Endothelial cell (in vitro differentiated cells): ENCODE measurements at places on chromosomes 6 and 20. TPM values are rescaled to one million over a fixed set of nuclear protein-coding genes. Genes with fewer than 3 reads are reported as not detected.
A peak's percentile ranks its signal among the peaks of the same experiment; 100 is the strongest.

ZBTB12 gene
- 9.0 TPM for total RNA-seq

ME1 gene
- 13.4 TPM for total RNA-seq

KCNQ5 gene
- 0.08 TPM for total RNA-seq

FAM8A1 gene
- total RNA-seq, result 7.6 TPM

PRKN gene
- 5.1 TPM for total RNA-seq

IRAK1BP1 gene
- total RNA-seq, result 5.2 TPM

C6orf58 gene
- 0.82 TPM for total RNA-seq

MCHR2 gene
- total RNA-seq, result not detected

COL10A1 gene
- not detected for total RNA-seq

TGM3 gene
- not detected for total RNA-seq

SLC17A1 gene
- not detected for total RNA-seq

NHSL1 gene
- 72.3 TPM for total RNA-seq

NFS1 gene
- total RNA-seq, result 18.3 TPM

SLC25A27 gene
- 4.7 TPM for total RNA-seq

ACSS1 gene
- 15.5 TPM for total RNA-seq

GRCh38 chr6:22622351-22622750 lies 53.0 kb downstream of the HDGFL1 start:
- DNase-seq, result no peak

GRCh38 chr6:13194852-13195251 lies 133.5 kb downstream of the TBC1D7 start:
- DNase-seq, result peak; percentile 45

GRCh38 chr6:13710552-13711323 lies 897 bp downstream of the RANBP9 start:
- peak; percentile 64 for DNase-seq

DNA sequence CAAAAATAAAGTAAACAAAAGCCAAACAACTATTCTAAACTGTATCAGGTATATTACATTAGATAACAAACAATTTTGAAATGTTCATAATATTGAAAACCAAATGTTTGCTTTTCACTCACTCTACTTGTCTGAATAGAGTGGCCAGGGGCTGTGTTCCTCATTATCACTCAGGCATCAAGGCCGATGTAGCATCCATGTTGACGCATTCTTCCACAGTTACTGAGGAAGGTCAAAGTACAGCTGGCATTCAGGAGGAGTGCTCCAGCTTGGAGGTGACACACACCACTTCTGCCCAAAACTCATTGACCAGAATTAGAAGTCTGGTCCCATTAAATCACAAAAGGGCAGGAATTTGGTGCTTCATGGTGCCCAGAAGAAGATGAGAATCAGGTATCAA lies 137.6 kb upstream of the MANEA start:
- no peak for DNase-seq

DNA sequence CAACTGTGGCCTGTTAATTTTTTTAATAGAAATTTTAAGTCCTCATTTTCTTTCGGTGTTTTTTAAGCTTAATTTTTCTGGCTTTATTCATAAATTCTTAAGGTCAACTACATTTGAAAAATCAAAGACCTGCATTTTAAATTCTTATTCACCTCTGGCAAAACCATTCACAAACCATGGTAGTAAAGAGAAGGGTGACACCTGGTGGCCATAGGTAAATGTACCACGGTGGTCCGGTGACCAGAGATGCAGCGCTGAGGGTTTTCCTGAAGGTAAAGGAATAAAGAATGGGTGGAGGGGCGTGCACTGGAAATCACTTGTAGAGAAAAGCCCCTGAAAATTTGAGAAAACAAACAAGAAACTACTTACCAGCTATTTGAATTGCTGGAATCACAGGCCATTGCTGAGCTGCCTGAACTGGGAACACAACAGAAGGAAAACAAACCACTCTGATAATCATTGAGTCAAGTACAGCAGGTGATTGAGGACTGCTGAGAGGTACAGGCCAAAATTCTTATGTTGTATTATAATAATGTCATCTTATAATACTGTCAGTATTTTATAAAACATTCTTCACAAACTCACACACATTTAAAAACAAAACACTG lies 10.1 kb downstream of the HFE start:
- peak; percentile 57 for DNase-seq

GRCh38 chr6:31708224-31708623 lies 1.6 kb downstream of the LY6G6F start:
- DNase-seq, result no peak

- no peak for DNase-seq
Observed at GRCh38 chr6:31129130-31129529, 8.9 kb upstream of the CDSN start.

GRCh38 chr6:75393806-75394205 lies 99.8 kb downstream of the FILIP1 start:
- DNase-seq, result no peak

- no peak for DNase-seq
Observed at GRCh38 chr20:2139250-2139649, 37.6 kb downstream of the STK35 start.

DNA sequence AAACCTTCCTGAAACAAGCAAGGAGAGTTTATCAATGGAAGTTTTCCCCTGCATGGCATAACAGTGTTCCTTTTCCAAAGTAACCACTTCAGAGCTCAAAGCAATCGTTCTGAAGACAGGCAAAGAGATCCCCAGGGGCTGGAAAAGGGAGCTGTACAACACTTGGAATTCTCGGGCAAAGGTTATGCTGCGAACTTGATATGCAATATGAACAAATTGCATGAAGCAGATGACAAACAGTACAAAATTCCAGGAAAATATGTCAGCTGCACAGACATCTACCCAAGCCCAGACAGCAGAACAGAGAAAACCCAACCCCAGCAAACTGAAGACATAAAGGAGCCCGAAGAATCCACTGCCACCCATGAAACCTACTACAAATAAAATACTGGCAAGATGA lies 18.4 kb downstream of the POPDC3 start:
- DNase-seq, result no peak

- no peak for DNase-seq
Observed at GRCh38 chr20:5397393-5397792, 80.6 kb upstream of the PROKR2 start.

DNA sequence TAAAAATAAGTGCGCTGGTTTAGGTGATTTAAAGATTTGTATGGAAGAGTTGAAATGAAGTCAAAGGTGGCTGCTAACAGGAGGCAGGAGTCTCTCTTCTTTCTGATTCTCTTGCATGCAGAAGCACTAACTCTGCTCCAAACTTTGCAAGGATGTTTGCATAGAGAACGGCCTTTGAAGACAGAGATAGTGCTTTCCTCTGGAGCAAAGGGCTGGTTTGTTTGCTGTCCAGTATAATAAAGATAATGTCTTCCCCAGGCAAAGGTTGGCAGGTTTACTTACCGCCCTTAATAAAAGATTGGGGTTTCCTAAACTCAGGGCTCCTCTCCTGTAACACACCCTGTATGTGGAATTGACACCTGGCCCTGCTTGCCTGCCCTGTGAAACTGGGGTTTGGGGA lies 210.6 kb upstream of the RREB1 start:
- DNase-seq, result no peak

GRCh38 chr6:118578617-118579016 lies 30.5 kb downstream of the PLN start:
- DNase-seq, result no peak

- DNase-seq, result peak; percentile 57
Observed at GRCh38 chr6:28141500-28142329, at the start of gene ZKSCAN8. Gene ZKSCAN8 (plus strand): TSS chr6:28141883. CDS start chr6:28148408, 6,525 bp downstream.

DNA sequence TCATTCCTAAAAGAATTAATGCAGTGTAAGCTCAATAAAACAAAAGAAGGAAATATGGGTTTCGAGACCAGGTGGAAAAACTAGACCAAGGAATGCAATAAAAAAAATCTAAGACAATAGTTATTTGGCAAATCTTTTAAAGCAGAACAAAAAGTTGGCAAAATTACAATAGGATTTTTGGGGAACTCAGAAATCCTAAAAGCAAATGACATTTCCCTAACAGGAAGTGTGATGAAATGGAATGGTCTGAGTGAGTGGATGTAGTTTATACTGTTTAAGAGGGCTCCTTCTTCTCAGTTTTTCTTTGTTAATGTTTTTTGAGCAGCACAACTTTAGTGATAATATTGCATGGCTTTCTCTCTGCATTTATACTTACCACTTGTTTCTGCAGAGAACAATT lies 190.0 kb downstream of the PLCB4 start:
- DNase-seq, result no peak

- no peak for DNase-seq
Observed at GRCh38 chr6:126531840-126532239, 191.9 kb downstream of the CENPW start.

- peak; percentile 45 for DNase-seq
Observed at GRCh38 chr6:157273756-157274470, 49.4 kb downstream of the TMEM242 start.

- DNase-seq, result no peak
Observed at GRCh38 chr6:139433631-139434419, 59.4 kb upstream of the CITED2 start.

DNA sequence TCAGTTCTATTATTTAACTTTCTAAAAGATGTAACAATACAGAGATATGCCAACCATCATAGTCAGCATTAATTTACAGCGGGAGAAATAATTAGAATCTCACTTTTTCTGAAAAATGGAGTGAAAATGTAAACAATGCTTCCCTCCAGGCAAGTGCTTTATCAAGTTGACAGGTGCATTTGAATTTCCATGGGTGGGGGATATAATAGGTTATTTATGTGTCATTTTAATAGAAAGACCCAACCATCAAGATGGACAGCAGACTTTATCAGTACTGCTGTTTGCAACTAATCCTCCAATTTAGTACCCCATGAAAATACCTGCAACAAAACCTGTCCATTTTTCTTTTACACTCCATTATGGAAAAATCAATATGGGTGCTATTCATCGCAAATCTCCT lies 780.1 kb downstream of the TFAP2A start:
- no peak for DNase-seq

GRCh38 chr20:59105581-59105980 lies 58.0 kb upstream of the ZNF831 start:
- no peak for DNase-seq

DNA sequence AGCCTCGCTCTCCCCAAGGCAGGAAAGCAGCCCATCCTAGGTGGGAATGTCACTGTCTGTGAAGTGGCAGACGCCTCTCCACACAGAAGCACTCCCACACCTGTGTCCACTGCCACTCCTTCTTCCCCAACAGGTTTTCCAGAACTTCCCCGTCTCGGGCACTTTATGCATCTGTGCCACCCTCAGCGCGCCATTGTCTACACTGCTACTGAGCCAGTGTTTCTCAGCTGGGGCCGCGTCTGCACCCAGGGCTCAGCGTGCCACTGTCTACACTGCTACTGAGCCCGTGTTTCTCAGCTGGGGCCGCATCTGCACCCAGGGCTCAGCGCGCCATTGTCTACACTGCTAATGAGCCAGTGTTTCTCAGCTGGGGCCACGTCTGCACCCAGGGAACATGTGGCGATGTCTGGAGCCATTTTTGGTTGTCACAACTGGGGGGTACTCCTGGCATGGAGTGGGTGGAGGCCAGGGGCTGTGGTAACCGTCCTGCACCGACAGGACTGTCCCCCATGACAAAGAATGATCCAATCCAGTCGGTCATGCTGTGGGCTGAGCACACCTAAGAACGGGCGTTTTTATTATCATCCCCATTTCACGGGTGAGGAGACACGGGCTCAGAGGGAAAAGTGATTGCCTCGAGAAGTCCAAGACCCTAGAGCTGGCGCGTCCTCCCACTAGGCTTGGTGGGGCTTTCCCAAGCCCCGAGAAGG lies 41.7 kb upstream of the ZBP1 start:
- DNase-seq, result no peak

GRCh38 chr6:80728830-80729229 lies 622.4 kb downstream of the BCKDHB start:
- DNase-seq, result no peak

GRCh38 chr6:149600508-149600907 lies 34.3 kb downstream of the GINM1 start:
- DNase-seq, result no peak

DNA sequence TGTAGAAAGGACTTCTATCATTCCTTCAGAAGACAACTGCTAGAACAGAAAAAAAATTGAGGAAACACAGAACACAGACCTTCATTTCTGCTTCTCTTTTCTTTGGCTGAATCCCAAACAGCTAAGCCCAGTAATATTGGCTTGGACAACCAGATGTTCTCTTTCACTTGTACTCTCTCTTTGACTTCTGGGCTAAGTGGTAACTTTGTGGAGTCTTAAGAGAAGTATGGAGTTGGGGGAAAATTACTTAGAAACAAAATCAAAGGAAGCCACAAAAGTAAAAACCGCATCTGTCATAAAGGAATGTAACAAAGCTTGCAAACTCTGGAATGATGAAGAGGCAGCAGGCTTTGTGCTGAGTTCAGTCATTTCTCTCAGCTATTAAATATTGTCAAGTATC lies 587.5 kb downstream of the CBLN4 start:
- DNase-seq, result no peak

- no peak for DNase-seq
Observed at GRCh38 chr6:163915131-163915530, 500.6 kb downstream of the QKI start.

GRCh38 chr20:35828434-35828833 lies 56.6 kb downstream of the PHF20 start:
- no peak for DNase-seq

GRCh38 chr6:156617376-156617775 lies 159.8 kb upstream of the ARID1B start:
- DNase-seq, result no peak

- peak; percentile 55 for DNase-seq
Observed at GRCh38 chr20:52379723-52380336, 188.3 kb upstream of the ZFP64 start.

- no peak for DNase-seq
Observed at GRCh38 chr20:61847986-61848385, 217.7 kb downstream of the TAF4 start.

GRCh38 chr6:108763931-108764579 lies 84.2 kb upstream of the ARMC2 start:
- DNase-seq, result no peak
